ENCODE measurements at places on chromosomes 3 and 15.
A peak's percentile ranks its signal among the peaks of the same experiment; 100 is the strongest.

DNA sequence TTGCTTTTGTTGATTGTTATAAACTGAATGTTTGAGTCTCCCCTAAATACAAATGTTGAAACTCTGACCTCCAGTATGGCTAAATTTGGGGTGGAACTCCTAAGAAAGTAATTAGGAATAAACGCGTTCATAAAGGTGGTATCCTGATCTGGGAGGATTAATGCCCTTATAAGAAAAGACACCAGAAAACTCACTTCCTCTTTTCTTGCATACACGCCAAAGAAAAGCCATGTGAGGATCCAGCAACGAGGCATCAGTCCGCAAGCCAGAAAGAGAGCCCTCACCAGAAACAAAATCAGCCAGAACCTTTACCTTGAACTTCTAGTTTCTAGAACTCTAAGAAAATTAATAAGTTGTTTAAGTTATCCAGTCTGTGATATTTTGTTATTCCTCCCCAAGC lies 37.4 kb upstream of the AZI2 start:
- DNase-seq = no peak

- no peak for DNase-seq
These were observed 806 bp downstream of the KLHL25 start for GRCh38 chr15:85793641-85794597.

GRCh38 chr3:73409138-73409763 lies 215.5 kb downstream of the PDZRN3 start:
- no peak for DNase-seq

- DNase-seq = peak; percentile 26
These were observed 221.1 kb upstream of the WNT5A start for GRCh38 chr3:55708242-55708641.

- no peak for DNase-seq
These were observed 45.6 kb upstream of the PAQR5 start for GRCh38 chr15:69253156-69253555.

DNA sequence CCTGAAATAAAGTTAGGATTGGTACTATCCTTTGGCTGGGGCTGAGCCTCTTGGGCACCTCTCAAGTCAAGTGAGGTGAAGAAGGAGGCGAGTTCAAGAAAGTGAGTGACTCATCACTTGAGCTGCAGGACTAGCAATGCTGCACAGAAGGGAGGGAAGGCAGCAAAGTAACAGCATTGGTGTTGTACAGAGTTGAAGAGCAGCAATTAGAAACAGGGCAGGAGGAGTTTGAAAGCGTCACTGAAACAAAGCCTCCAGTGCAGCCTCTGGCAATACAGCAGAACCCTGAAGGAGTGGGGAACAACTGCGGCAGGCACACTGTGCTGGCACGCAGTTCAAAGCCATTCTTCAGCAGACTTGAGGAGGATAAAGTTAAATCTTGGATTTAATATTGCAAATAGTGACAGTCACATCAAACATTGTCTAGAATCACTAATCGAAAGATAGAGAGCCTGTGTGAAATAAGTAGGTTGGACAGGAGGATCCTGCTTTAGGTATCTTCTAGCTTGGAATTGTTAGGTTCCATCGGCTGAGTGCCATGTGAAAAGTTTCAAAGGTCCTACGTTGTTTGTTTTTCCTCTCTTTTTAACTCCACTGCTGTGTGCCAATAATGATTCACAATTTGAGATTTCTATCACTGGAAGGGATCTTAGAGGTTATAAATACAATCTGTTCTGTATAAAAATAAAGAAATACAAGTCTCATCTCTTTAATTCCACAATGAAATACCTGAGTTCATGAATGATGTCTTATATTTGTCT lies 479.8 kb downstream of the NAALADL2 start:
- no peak for DNase-seq

DNA sequence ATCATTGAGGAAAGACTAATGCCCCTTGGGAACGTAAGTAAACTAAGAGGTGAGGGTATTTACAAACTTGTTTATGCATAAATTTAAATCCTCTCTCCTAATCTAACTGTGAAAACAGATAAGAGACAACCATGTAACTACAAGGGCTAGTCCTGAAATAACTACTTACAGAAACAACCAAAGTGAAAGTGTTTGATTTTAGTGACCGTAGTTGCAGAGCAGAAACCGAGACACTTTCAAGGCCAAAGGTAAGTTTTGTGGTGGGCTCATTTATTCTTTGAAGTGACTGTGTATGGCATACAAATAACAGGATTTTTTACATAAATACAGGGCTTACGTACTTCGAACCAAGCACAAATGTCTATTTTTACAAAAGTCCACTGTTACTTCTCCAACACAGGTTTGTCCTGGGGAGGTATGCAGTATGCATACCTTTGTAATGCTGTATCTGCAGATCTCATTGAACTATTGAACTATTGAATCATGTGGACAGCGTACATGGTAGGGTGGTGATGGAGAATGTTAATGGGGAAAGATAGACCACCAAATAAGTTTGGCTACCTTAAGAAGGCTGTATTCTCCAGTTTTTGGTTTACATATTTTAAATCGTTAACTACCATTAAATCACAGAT lies 99.6 kb upstream of the RBMS3 start:
- no peak for DNase-seq

DNA sequence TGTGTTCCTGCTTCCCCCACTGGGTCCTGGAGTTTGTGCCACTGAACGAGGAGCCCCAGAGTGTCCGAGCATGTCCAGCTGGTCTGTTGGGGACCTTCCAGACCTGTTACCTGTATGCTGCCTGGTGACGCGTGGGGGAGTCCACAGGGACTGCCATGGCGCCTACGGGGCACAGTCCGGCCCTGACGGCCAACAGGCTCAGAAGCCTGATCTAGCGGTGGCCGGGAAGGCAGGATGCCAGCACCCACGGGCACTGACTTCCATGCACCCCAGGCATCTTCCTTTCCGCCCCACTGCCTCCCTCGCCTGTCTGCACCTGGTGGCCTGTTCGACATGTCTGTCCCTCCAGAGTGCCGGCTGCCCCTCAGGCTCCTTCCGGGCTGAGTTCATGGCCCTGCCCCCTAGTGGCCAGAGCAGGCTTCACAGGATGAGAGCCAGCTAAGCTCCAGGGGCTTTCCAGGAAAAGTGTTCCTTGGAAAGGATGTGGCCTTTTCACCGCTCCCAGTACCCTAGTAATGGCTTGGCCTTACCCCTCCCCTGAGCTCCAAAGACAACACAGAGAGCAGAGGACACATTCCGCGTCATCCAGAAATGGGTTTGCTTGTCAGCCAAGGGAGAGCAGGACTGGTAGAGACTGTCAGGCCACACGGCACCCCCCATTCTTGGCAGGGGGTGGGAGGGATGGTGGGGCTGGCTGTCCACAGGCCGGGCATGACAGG lies 35.7 kb downstream of the NGRN start:
- DNase-seq = no peak

- no peak for DNase-seq
These were observed 5.0 kb downstream of the BCL2A1 start for GRCh38 chr15:79965846-79966630.

GRCh38 chr3:185317674-185318073 lies 45.3 kb upstream of the MAP3K13 start:
- DNase-seq = no peak

Measured in NCI-H187 (cell line).